ENCODE measurements at places on chromosomes 6 and 20.

DNA sequence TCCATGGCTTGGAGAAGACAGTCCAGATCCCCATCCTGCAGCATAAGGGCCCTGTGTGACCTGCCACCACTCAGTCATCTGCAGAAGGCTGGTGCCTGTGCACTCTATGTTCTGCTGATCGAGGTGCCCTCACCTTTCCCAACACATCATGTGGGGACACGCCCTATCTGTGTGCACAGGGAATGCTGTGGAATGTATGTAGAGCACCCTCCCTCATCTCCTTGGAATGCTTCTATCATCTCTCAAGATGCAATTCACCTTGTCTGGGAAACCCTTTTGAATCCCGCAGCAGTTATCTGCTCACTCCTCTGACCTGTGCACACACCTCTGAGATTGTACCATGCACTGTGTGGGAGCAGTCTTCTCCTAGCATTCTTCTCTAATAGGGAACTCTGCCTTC, 207.2 kb upstream of the SSTR4 start:
- DNase-seq, result no peak

DNA sequence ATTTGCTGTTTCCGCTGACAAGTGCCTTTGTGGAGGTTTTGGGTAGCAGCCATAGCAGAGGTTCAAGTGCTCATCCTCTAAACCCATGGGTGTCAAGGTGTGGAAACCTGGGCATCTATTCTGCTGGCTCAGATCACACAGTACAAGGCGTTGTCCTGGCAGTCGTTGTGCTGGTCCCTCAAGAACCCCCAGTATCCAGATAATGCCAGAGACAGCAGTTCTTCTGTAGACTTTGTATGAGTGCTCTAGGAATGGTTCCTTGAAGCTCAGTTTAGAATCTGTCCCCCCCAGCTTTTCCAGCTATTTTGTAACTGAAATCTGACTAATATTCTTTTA, 655.7 kb upstream of the MAP3K7 start:
- no peak for DNase-seq

GRCh38 chr20:37243937-37244571, 17.6 kb downstream of the GHRH start:
- DNase-seq, result no peak

DNA sequence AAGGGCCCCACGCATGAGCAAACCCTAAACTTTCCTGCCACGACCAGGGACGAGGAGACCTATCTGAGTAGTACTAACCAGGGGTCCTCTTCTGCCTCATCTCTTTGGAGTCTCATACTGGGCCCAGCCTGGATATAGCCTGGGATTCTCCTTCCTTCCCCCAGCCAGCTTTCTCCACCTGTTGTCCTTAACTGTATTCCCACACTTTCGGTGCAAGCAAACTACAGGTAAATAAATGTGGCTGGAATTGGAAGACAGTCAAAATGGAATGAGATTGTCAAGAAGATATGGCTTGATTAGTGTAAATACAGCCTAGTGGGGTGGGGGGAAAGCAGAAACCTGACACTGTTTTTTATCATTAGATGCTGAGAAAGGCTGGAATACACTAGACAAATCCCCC, 23.5 kb upstream of the LY86 start:
- no peak for DNase-seq

DNA sequence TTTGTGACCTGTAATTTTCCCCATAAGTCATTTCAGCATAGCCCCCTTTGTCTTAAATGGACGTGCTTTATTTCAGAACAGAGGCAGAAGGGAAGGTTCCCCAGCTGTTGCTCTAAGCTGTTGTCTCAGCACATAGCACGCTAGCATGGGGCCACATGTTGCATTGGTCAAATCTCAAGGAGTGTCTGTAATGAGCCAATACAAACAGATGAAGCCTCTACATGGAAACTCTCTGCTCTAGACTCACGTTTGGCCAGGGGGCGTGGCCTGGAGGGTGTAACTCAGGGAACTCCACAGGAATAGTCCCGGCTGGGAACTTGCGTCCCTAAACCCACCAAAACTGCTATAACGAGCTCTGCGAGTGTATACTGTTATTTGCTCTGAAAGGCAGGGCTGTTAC, 35.2 kb upstream of the SLC22A2 start:
- DNase-seq, result no peak

- no peak for DNase-seq
Observed at GRCh38 chr6:35318196-35319171, 20.9 kb downstream of the DEF6 start.

- DNase-seq, result no peak
Observed at GRCh38 chr6:32974016-32974333, 5.6 kb downstream of the BRD2 start.

DNA sequence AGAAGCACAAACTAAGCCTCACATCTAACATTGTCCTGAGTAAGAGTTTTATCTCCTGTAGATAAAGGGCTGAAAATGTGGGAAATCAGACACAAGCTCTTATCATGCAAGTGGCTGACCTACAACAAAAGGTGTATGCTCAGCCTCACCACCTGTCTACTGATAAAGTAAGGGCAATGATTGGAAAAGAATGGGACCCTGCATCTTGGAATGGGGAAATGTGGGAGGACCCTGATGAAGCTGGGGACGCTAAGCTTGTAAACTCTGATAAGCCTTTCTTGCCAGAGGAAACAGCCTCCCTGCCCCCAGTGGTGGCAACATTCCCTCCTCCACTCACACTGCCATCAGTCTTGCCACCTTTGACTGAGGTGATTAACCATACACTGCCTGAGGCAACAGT, 166.6 kb downstream of the KHDRBS2 start:
- DNase-seq, result no peak

Data from GF-D8 (cell line).